Stimulated activated CD4-positive, alpha-beta T cell treated with anti-CD3 and anti-CD28 coated beads, Interleukin-2, amount 100 ng/mL, for 48 hours (primary cell): ENCODE measurements at places on chromosomes 7 and 10.

DNA sequence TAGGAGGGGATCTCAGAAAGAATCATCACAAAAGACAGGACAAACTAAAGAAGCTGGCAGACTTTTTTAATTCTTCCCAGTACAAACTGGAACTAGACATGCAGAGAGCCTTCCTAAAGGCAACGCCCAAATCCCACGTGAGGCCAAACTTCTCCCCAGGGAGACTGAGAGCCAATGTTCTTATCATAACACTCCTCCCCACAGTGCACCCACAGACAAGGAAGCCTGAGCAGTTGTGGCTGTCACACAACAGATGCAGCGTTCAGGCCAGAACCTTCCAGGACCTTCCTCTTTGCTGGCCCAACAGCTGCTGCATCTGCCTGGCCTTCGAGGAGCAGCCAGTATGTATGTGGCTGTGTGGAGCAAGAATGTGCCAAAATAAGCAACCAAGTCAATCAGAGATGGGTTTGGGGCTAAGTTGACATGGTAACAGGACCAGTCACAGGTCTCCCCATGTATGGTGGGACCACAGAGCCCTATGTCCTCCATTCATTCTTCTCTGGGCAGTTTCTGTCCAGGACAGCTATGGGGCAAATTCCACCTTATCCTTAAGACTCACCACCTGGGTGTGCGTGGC is 34.9 kb downstream of the SRPK2 start:
- DNase-seq: no peak

- no peak for DNase-seq
Observed at GRCh38 chr10:3538656-3539531, 246.1 kb downstream of the KLF6 start.

GRCh38 chr7:129017264-129017663 is 37.6 kb downstream of the TNPO3 start:
- DNase-seq: no peak

DNA sequence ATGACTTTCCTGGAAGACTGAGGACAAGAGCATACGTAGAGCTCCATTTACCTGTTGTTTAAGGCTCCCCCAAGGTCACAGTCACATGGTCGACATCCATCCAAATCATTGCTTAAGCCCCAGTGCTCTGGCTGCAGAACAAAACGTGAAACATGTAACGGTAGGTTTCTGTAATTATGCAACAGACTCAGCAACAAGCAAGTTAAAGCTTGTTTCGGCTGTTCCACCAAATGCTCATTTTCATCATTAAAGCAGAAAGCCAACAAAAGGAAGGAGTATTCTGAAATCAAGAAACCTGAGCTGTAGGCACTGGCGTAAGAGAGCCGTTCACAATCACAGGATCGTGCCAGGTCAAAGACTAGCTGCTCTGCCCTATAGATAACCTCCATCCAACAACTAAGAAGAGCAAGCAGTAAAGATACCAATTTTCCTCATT is 30.0 kb downstream of the LAMB1 start:
- no peak for DNase-seq

DNA sequence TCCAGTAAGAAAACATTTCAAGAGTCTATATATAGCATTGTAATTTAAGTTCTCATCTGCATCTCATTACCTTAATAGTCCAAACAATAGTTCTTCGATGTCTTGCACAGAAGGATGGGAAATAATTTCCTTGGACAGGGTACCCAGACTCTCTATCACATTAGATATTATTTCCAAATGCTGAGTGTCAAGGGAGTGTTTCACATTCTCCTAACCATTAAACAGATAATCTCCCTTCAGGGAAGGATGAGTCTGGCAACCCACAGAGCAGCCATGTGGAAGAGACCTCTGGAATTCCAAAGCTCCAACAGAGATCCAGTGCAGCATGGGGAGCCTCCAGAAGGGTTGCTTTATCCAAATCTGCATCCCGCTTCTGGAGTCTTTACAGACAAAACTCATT is 89.6 kb downstream of the FZD1 start:
- no peak for DNase-seq

- DNase-seq: no peak
Observed at GRCh38 chr7:54541669-54542625, at the start of gene VSTM2A. Gene VSTM2A (plus strand): TSS chr7:54542375. CDS start chr7:54542731, 356 bp downstream.

GRCh38 chr7:96033009-96033598 is 260.8 kb downstream of the DYNC1I1 start:
- no peak for DNase-seq

- no peak for DNase-seq
Observed at GRCh38 chr10:31479752-31480151, 160.7 kb downstream of the ZEB1 start.

DNA sequence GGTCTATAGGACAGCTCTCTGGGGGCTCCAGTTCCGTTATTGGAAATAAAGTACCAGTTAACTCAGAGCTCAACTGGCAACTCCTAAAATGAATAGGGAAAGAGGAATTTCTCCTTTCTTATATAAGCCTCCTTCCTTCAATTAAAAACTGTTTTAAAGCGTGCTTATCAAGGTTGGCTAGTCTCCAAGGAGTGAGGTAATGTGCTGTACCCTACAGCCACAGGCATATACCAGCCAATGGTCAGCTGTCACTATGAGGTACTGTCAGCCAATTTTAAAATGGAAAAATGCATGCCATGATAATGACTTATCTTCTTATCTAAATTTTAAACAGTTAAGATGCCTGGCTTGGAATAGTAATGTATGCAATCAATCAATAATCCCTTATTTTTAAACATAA is 76.2 kb downstream of the PLCE1 start:
- DNase-seq: no peak

DNA sequence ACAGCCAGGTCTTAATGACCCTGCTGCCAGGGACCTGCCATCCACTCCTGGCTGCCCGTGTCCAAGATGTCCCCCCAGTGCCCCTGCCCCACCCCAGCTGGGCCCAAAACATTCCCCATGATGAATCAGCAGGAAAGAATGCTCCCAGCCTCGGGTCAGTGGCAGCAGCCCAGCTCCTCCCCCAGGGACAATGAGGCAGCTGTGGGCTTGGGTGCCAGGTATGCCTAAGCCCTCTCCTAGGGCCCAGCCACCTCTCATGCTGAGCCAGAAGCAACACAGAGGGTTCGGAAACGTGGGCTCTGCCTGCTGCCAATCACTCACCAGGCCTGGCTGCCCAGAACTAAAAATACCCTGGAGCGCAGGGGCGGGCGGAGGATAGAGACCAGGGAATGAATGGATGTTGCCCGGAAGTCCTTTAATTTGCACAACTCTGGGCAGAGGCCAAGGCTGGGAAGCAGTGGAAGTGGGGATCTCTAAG is 1.5 kb upstream of the LOXL4 start:
- no peak for DNase-seq

GRCh38 chr10:75283671-75284470 is 48.1 kb upstream of the COMTD1 start:
- no peak for DNase-seq

GRCh38 chr7:75740846-75741497 is 2.2 kb upstream of the HIP1 start:
- no peak for DNase-seq

DNA sequence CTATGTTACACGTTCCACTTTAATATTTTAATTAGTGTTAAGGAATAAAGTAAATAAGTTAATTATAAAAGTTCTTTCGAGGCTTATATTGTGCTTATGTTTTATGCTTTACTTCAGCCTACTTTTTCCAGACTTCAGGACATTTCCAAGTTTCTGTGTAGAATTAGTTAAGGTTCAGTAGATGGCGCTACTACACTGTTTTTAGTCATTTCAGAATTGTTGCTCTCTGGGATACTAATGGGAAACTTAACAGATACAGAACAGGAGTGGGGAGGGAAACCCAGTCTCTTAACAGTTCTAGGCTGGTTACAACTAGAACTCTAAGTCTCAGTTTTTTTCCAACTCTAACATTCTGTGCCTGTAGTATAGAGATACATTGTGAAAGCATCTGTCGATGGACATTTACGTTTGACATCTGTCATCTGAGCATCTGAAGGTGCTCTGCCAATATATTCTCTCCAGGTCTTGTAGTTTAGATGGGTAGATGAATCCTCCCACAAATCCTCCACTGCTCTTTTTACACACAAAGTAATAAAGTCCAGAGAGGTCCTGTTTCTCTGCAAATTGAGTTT is 56.8 kb upstream of the FAM171A1 start:
- DNase-seq: no peak

DNA sequence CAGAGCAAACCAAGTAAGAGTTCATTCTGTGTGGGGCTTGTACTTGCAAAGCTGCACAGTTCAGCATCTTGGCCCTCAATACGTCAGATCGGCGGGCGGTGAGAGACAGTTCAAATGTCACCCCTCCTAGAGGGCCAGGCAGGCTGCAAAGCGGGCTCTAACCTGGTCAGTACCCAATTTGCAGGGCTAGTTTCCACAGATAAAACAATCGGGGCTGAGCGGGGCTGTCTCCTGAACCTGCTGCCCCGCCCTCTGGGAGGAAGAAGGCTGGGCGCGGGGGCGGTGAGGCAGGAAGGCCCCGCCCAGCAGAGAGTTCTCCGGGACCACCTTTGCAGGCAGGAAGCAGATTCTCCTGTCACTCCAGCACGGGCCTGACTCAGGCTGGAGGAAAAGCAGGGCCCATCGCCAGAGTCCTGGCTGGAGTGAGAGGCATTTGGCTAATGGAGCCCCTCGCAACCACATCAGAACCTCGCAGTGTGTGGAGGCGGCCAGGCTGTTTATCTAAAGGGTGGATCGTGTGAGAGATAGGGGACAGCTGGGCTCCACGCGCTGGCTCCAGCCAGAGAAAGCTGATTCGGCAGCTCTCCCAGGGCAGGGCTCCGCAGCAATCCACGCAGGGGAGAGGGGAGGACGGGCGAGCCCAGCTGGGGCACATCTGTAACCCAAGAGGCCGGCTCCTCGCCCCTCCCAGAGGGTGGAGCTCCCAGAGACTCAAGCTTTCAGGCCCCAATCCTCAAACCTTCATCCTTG is 83.1 kb downstream of the SH3PXD2A start:
- DNase-seq: peak; percentile 44

DNA sequence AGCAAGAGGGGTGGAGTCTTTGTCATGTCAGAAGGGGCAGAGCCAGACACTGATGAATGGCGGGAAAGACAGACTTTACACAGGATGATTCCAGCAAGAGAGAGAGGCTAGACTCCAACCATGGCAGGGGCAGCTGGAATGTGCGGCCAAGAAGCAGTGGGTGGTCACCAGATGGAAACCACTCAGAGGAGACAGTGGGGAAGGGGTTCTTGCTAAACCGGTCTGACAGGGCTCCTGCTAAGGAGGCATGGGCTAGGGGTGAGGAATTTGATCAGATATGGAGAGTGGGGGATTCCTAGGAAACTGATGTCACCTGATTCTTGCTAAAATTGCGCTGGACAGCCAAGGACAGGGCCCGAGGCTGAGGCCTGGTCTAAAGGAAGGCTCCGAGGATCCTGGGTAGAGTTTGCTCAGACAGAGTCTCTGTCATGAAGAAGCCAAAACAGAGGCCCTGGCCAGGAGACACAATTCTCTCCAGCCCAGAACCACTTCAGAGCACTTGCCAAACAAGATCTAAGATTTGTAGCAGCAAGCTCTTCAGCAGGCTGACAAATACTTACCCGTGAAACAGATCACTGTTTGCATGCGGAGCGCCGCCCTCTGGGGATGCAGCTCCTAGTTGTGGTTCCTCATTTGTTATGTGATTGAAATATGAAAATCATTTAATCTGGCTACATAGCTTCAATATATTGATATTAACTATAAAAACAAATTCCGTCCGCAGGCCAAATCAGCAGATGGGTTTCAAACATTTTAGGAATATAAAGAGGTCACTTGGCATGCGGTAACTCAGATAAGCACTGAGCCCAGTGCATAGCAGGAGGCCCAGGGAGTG is 377.0 kb downstream of the TCERG1L start:
- DNase-seq: no peak

GRCh38 chr10:132302421-132303310 is 5.1 kb downstream of the STK32C start:
- no peak for DNase-seq

- no peak for DNase-seq
Observed at GRCh38 chr7:11648980-11649379, 183.0 kb downstream of the THSD7A start.

GRCh38 chr7:14339861-14340260 is 350.4 kb upstream of the ETV1 start:
- no peak for DNase-seq

GRCh38 chr10:132984801-132985545 is 42.6 kb upstream of the CFAP46 start:
- no peak for DNase-seq

DNA sequence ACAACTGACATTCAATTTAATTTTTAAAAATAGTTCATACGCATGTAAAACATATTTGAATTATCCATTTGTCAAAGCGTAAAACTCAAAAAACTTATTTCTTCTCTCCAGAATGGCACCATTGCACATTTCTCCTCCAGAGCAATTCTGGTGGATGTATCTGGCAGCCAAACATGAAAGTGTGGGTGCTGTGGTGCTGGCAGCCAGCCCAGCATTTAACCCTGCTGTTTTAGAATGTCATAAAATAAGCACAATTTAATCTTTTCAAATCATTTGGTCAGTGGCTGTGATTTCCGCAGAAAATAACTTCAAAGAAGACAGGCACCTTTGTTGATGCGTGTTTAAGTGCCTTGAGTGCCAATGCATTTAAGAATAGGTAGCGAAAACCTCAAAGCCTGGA is 302.7 kb upstream of the MEOX2 start:
- DNase-seq: no peak

GRCh38 chr7:95804052-95804451 is 31.7 kb downstream of the DYNC1I1 start:
- no peak for DNase-seq

DNA sequence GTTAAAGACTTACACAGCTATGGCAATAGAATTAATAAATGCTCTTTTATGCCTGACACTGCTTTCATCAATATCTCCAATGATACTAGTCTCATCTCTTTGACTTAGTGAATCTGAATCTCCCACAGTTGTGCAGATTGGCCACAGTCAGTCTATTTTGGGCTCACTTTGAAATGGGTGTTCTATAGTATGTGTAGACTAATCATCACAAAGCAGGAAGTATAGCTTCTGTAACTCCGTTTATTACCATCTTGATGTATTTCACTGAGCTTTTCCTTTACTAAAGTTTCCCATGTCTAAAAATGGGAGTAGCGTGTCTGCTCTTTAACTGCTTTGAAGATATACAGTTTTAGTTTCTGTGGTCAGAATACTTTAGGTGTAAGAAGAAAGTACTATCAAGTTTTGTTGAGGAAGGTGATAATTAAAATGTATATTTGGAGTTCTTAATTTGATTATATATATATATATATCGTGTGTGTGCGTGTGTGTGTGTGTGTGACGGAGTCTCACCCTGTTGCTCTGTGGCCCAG is 70.1 kb downstream of the ST7 start:
- no peak for DNase-seq

- DNase-seq: no peak
Observed at GRCh38 chr10:21359202-21359601, 166.3 kb downstream of the SKIDA1 start.

DNA sequence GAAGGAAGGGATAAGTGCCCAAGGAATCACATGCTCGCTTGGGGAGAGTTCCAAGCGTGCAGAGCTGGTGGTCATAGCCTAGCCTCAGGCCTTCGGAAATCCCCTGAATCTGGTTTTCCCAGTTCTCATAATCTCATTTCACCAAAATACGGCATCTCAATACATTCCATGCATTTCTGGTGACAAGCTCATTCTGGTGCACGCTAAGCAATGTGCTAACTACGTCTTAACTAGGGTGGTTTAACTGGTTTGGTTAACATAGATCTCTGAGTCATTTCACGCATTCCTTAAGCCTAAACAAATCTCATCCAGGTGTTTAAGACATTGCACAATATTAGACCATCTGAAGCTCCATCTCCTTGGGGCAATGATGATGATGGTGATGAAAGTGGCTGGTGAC is 72.9 kb upstream of the STEAP1B start:
- DNase-seq: no peak

GRCh38 chr7:66114743-66115649 is at the start of gene CRCP:
Gene CRCP (plus strand): TSS chr7:66114847. CDS start chr7:66114963, 116 bp downstream.
- peak; percentile 75 for DNase-seq
